ENCODE measurements at places on chromosomes 16 and 17.

DNA sequence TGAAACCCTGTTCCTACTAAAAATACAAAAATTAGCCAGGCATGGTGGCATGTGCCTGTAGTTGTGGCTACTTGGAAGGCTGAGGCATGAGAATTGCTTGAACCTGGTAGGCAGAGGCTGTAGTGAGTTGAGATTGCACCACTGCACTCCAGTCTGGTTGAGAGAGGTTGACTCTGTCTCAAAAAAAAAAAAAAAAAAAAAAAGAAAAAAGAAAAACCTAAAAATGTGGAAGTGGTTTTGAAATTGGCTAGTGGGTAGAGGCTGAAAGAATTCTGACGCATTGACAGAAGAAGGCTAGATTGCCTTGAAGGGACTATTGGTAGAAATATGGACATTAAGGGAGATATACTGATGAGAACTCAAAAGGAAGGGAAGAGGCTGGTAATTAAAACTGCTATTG is 33.6 kb upstream of the CPPED1 start:
- DNase-seq = no peak

- no peak for DNase-seq
These were observed 3.5 kb upstream of the CA5A start for GRCh38 chr16:87939562-87940423.

DNA sequence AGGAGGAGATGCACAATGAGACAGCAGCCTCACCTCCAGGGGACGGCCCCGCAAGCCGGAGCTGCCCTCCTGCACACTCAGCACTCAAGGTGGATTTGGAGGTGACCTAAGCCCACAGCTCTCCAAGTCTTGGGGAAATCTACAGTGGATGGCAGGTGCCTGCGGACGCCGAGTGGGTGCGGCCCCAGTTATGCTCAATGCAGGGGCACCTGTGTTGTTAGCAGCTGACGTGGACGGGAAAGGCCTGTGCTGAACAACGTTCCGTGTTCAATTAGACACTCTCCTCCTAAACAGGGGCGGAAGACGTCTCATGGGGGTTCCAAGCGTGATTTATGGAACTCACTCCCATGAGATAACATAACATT is 22.0 kb upstream of the METRNL start:
- DNase-seq = no peak

GRCh38 chr17:57859601-57860413 is 10.0 kb upstream of the MRPS23 start:
- no peak for DNase-seq

DNA sequence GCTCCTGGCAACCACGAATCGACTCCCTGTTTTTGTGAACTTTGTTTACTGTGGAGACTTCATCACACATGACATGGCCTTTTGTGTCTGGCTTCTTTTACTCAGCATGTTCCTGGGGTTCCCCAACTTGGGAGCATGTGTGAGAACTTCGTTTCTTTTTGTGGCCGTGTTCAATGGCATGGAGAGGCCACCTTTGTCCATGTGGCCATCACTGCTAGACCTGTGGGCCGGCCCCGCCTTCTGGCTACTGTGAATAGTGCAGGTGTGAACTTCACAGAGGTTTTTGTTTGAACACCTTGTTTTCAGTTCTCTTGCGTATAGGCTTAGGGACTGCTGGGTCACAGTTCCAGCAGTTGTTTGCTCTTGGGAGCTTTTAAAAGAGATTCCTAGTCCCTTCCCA is 5.7 kb upstream of the SLC38A8 start:
- DNase-seq = peak; percentile 8

DNA sequence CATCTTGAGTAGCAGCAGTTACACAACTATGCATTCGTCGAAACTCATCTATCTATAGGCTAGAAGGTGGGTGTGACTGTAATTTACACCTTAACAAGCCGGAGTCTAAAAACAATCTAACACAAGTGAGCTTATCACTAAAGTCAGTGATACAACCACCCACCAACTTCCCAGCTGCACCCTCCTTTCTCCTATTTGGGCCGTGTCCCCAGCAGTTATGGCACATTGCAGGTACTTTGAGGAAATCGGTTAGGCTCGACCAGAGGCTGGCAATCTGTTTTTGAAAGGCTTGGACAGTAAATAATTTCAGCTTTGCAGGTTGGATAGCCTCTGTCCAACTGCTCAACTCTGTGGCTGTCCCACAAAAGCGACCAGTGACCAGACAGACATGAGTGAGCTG is 26.0 kb downstream of the USP22 start:
- no peak for DNase-seq

DNA sequence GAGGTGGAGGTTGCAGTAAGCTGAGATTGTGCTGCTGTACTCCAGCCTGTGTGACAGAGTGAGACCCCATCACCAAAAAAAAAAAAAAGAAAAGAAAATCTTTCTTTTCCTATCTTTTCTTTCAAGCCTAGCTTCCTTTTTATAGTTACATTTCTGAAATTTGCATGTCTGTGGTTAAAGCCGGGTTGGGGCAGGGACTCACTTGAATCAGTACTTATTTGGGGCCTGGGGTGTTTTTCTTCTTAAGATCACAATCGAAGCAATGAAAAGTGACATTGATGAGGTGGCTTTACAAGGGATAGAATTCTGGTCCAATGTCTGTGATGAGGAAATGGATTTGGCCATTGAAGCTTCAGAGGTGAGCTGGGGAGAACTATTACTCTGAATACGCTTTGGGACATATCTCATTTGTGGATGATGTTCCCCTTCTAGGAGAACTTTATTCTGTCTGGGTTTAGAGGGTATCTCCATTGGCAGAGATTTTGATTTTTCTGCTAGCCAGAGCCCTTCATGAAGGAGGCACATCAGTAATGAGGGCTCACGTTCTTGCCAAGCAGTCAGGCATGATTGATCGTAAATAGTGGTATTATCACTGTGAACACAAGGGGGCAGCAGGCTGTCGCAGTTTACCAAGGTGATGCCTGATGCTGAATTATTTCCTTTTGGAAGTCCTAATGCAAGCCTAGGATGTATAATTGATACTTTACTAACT is 14.3 kb downstream of the KPNB1 start:
- peak; percentile 57 for DNase-seq

DNA sequence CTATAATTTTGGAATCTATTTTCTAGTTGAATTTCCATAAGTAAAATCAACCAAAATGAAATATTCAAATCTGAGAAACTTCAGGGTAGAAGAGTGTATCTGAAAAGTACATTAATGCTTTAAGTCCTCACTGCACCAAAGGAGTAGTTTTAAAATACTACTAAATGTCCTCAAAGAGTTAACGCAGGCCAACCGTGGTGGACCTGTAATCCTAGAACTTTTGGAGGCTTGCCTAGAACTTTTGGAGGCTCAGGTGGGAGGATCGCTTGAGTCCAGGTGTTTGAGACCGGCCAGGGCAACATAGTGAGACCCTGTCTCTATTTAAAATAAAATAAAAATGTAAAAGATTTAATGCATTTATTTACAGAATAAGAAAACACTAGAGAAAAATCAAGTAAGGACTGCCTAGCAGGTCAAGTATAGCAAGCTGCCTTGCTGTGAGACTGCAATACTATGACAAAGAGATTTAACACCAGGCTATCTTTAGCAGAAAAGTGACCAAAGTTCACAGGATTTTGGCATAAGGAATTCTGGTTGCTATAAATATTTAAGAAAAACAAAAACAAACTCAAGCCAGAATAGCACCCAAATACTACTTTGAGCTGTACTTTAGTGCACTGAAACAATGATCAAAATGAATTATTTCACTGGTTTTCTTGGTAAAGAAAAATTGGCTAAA is 41.0 kb downstream of the CHCT1 start:
- DNase-seq = no peak

DNA sequence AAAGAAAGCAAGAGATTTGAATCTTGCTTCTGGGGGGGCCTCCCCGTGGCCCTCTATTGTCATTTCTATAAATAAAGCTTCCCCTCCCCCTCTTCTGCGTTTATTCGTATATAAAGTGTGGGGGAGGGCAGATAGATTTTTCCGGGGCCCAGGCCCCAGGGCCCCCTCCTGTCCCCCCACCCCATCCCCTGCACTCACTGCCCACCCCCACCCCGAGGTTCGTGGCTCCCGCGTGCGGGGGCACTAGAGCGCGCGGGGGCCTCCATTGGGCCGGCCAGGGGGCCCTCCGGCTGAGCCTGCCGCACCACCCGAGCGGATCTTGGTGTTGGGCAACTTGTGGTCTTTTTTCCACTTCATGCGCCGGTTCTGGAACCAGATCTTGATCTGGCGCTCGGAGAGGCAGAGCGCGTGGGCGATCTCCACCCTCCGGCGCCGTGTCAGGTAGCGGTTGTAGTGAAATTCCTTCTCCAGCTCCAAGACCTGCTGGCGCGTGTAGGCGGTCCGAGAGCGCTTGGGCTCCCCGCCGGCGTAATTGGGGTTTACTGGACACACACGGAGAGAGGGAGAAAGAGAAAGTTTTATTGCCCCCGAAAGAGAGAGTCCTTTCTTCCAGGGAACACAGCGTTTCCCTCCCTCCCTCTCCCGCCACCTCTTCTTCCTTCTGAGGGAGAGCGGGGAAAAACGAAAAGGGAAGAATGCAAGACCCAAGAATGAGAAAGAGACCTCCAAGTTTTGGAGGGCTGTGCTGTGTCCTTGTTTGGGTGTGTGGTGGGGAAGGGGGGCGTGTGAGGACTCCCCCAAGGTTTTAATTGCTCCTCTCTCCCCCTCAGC is 1.5 kb downstream of the HOXB4 start:
- no peak for DNase-seq

DNA sequence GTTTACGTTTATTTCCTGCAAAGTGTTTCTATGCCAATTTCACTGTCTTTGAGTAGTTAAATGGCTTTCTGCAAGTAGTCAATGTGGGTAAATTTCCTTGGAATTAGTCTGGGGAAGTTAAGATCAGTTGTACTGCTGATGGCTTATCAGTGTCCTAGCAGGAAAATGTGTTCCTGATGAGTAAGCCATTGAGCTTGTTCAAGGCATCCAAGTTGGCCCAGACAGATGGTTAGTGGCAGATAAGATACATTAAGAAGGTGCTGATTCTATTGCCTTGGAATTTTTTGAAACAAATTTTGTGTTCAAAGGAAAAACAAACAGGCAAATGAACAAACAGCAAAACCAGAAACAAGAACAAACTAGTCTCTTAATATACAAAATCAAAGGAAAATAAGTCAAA is 258.4 kb downstream of the MAP2K6 start:
- DNase-seq = no peak

- no peak for DNase-seq
These were observed 113.7 kb upstream of the DHX40 start for GRCh38 chr17:59451706-59452105.

DNA sequence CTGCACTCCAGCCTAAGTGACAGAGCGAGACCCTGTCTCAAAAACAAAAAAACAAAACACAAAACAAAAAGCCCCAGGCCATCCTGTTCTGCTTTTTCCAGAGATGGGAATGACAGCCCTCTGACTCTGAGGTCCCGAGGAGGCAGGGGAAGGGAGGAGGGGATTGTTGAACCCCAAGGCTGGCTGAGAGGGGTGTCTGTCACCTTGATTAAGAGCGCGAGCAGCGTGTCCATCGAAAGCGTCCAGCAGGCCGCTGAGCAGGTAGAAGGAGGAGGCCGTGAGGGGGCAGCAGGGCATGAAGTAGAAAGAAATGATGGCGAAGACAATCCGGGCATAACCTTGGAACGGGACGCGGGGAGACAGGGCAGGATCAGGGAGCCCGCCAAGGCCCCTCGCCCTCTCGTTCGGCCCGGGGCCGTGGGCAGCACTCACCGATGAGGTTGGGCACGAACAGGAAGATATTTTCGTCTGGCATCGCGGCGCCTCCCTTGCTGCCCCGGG is 593 bp downstream of the CDIPT start:
- DNase-seq = peak; percentile 41

DNA sequence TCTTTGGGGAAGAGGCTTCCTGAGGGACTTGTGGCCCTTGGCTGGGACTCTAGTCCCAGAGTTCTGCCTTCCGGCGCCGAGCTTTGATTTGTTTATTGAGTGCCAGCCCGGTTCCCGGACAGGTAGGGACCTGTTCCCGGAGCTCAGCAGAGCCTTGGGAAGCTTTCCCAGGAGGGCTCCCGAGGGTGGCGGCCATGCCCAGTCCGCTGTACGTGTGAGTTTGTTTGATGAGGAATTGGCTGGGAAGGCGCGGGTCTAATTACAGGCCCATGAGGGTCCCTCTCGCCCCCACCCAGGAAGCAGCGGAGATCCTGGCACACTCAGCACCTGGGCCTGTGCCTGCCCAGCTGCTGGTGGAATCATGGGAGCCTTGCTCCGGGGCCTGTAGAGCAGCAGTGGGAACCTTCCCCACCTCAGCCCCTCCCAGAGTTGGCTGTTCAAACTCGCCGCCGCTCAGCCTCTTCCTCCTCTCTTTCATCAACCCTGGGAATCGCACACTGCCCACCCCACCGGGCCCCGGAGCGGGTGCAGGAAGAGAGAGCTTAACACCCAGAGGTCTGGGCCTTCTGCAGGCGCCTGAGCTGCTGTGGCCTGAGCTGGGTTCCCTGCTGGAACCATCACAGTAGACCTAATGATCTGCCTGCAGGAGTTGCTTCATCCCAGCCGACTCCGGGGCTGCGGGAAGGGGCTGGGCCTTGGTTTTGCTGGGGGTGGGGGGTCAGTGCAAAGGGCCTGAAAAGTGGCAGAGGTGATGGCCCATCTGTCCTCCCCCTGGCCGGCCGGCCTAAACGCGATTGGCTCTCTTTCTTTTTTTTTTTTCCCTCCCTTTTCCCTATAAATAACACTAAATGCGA is 313.7 kb downstream of the SEC14L1 start:
- DNase-seq = no peak

- no peak for DNase-seq
These were observed 1.8 kb upstream of the PRSS53 start for GRCh38 chr16:31090540-31090939.
